ENCODE measurements at places on chromosomes 4 and X.

- no peak for DNase-seq
Measured at GRCh38 chr4:142493255-142494110, 352.6 kb downstream of the INPP4B start.

DNA sequence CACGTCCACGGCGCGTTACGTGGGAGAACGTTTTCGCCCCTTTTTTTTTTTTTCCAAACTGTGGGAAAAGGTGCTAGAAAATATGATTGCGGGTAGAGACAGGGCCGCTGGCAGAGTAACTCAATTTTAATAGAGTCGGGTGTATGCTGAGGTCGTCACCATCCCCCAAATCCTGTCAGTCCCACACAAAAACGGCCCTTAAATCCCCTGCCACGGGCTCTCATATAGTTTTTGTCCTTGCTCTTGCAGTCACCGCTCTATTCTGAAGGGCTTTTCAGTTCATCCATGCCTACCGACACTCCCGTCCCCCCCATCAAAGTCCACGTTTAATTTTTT lies 796 bp upstream of the MED14 start:
- DNase-seq, result no peak

- no peak for DNase-seq
Measured at GRCh38 chr4:6423575-6423974, 48.8 kb downstream of the PPP2R2C start.

DNA sequence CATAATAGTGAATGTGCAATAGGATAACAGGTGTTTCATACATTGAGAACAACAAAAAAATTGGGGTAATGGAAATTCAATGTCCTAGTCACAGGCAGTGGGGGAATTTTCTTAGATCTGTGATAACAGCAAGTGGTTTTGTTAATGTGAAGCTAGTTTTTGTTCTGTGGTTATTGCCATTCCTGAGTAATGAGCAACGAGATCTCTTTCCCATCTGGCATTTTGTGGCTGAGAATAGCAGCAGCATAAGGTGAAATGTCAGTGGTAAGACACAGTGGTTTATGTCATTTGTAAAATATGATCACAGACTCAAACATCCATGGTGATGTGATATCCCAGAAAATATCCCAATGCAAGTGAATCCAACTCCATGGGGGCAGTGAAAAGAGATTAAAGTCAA lies 497.5 kb downstream of the KCNIP4 start:
- DNase-seq, result no peak

DNA sequence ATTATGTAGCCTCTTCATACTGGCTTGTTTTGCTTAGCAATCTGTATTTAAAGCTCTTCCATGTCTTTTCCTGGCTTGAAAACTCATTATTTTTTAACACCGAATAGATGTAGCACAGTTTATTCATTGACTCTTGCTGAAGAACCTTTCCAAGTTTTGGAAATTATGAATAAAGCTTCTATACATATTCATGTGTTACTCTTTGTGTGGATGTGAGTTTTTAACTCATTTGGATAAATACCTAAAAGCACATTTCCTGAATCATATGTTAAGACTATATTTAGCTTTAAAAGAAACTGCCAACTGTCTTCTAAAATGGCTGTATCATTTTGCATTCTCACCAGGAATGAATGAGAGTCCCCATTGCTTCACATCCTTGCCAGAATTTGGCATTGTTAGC lies 2061.7 kb upstream of the AGA start:
- no peak for DNase-seq

GRCh38 chrX:109336141-109336540 lies 145.7 kb downstream of the GUCY2F start:
- no peak for DNase-seq

DNA sequence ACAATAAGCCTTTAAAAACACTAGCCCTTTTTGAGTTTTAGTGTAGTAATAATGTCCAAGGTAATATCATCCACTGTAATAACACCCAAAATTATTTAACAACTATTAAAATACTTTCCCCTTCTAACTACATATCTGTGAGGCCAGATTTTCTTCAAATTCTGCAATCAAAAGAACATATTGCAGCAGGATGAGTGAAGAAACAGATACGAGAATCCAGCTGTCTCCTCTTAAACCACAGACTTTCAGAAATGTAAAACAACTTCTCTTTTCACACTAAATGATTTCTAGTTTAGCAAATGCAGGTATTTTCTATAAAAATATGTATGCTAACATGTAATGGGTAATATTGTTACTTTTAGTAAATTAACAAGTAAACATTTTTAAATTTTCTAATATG lies 148.9 kb downstream of the PRDM5 start:
- no peak for DNase-seq

DNA sequence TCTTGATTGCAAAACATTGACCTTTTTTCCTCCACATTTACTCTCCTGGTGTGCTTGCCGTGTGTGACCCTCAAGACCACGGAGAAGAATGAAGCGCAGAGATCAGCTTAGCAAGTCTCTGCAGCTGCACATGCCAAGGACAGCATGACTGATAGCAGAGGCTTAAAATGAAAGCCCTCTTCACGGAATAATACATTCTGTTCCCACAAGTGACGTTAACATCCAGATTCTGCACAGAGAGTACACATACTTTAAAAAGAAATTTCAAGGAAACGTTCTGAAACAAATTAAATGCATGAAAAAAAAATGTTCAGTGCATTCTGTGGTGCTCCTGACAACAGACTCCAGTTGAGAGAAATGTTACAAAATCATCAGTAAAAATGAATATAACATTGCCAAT lies 60.9 kb downstream of the SLC7A11 start:
- no peak for DNase-seq

GRCh38 chr4:21856754-21857153 lies 91.8 kb downstream of the KCNIP4 start:
- DNase-seq, result no peak

- no peak for DNase-seq
Measured at GRCh38 chrX:15158736-15159406, 111.0 kb downstream of the ASB9 start.

Measured in hematopoietic multipotent progenitor cell treated with erythropoietin and hydrocortisone succinate and interleukin-3 and kit ligand, for 17 days (in vitro differentiated cells).